ENCODE measurements at places on chromosomes 2 and 18.
A peak's percentile ranks its signal among the peaks of the same experiment; 100 is the strongest.

GRCh38 chr18:48624856-48625255 is 86.0 kb downstream of the CTIF start:
- no peak for DNase-seq

DNA sequence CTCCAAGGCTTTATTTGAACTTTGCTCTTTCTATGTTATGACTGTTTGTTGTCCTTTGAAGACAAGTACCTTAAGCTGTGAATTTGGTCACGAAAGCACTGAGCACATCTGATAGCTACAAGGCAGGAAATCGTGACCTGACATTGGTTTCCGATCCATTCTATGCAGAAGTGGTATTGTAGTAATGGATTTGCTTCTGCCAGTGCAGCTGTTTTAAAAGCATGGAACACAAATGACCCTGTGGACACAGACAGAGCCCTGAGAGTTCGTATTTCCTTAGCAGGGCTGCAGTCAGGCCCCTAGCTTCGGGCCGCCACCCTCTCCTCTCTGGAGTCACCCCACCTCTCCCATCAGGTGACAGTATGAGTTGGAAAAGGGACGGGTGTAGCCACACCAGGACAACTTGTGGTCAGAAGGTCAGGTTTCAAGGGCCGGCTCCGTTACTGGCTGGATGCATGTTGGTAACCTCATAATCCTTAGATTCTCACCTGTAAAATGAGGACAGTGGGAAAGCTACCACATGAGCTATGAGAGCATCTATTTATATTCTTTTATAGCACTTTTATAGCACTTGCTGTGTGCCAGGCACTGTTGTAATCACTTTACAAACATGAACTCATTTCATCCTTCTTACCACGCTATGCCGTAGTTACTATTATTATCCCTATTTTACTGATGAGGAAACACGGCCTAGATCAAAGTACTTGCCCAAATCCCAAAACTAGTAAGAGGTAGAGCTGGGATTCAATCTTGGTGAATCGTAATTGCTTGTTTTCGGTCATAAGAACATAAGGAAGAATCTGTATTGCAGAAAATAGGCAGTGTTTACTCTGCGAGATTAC is 70.2 kb downstream of the SPATS2L start:
- no peak for DNase-seq

GRCh38 chr2:120508567-120509041 is 162.7 kb downstream of the INHBB start:
- no peak for DNase-seq

GRCh38 chr2:175351512-175351911 is 170.0 kb upstream of the ATP5MC3 start:
- no peak for DNase-seq

DNA sequence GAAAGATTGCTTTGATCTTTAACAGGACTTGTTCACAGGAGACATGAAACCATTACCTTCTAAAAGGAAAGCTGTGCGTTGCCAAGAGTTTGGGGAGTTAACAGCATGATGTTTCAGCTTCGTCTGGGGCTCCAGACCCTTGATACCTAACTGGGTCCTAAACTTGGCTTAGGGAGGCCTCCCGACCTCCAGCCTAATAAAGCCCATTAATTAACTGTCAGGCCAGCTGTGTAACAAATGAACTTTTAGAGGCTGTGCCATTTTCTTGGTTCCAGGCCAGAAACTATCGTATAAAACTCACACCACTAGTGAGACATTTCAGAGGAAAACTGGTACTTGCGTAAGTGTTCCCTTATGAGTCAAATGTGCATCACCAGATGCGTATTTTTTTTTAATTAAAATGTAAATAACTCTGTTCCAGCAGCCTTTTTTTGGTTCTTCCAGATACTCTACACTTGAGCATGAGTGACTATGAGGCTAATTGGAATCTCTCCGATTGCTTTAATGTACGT is 236.5 kb downstream of the BCL2 start:
- DNase-seq = no peak

GRCh38 chr2:172038604-172039003 is 38.9 kb downstream of the METAP1D start:
- DNase-seq = no peak

- DNase-seq = peak; percentile 35
Observed at GRCh38 chr18:23689031-23689615, at the start of gene LAMA3. LAMA3 (plus strand) TSS chr18:23689453; CDS start chr18:23689684, 231 bp downstream.

DNA sequence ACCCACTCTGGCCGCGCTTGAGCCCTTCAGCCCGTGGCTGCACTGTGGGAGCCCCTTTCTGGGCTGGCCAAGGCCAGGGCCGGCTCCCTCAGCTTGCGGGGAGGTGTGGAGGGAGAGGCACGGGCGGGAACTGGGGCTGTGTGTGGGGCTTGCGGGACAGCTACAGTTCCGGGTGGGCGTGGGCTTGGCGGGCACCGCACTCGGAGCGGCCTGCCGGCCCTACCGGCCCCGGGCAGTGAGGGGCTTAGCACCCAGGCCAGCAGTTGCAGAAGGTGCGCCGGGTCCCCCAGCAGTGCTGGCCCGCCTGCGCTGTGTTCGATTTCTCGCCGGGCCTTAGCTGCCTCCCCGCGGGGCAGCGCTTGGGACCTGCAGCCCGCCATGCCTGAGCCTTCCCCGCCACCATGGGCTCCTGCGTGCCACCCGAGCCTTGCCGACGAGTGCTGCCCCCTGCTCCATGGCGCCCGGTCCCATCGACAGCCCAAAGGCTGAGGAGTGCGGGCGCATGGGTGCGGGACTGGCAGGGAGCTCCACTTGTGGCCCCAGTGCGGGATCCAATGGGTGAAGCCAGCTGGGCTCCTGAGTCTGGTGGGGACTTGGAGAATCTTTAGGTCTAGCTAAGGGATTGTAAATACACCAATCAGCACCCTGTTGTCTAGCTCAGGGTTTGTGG is 173.7 kb upstream of the FIGN start:
- DNase-seq = no peak

GRCh38 chr2:48467637-48468036 is 62.3 kb upstream of the STON1 start:
- no peak for DNase-seq

DNA sequence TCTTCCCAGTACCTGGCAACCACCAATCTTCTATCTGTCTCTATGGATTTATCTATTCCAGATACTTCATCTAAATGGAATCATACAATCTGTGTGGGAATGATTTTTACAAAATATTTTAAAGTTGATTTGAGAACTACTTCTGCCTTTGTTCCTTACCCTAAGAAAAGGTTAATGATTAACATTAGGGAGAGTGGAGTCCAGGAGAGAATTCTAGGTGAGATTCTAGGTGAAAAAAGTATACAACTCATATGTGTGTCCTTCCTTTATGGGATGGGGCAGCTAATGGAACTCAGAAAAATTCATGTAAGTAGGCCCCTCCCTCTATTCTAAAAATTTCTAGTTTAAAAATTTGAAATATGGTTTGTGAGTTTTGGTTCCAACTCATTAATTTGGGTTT is 35.9 kb upstream of the WDSUB1 start:
- no peak for DNase-seq

DNA sequence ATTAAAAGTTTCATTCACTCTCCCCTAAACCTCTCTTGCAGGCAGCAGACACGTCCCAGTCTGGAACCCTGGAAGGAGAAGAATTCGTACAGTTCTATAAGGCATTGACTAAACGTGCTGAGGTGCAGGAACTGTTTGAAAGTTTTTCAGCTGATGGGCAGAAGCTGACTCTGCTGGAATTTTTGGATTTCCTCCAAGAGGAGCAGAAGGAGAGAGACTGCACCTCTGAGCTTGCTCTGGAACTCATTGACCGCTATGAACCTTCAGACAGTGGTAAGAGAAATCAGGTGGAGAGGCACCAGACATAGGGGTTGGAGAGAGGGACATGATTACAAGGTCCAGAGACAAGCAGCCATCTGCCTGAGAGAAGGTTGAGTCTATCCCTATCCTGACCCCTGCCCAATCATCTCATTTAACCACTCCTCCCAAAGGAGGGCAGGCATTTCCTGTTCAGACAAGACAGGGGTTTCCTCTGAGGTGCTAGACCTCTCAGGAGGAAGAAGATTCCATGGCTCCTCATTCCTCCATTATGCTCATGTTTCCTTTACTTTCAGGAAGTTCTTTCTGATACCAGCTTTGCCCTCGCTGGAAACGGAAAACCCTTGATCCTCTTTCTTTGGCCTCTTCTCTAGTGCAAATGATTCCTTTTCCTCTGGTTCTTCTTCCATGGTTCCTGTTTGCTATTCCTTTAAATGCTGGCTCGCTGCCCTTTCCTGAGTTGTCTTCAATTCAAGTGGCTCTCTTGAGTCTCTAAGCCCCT is 15.1 kb downstream of the PLCD4 start:
- no peak for DNase-seq

GRCh38 chr2:88059979-88060906 is 4.7 kb upstream of the KRCC1 start:
- no peak for DNase-seq

DNA sequence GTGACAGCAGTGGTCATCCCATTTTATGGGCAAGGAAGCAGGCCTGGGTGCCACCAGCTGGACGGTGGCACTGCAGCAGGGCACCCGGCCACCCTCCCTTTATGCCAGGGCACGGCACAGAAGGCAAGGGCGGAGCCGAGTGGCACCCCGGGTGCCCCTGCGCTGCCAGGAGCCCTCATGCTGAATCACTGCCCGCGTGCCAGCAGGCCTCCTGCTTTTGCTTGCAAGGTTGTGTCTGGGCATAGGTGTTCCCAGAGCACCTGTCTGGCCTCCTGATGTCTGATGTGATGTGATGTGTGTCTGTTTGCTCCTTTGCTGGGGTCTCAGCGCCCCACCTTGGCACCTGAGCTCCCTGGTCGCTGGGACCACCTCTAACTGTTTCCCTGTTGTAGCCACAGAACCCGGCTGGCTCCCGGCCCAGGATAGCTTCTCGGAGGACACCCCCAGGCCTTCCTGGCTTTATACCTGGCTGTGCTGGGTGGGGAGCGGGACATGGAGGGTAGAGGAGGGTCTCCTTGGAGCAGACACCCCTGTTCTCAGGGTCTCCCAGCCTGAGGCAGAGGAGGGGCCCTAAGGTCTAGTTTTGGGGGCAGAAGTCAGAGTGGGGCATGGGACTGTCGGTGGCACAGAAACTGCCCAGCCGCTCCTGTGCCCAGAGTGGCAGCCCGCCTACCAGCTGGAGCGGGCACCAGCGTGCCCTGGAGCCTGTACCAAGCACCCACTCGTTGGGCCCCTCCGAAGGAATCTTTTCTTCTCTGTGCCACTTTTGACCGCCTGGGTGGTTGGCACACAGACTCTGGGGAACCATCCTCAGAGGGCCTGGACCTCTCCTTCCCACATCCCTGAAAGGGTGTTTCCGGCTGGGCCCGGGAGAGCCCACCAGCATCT is 3.6 kb downstream of the GPC1 start:
- DNase-seq = no peak

DNA sequence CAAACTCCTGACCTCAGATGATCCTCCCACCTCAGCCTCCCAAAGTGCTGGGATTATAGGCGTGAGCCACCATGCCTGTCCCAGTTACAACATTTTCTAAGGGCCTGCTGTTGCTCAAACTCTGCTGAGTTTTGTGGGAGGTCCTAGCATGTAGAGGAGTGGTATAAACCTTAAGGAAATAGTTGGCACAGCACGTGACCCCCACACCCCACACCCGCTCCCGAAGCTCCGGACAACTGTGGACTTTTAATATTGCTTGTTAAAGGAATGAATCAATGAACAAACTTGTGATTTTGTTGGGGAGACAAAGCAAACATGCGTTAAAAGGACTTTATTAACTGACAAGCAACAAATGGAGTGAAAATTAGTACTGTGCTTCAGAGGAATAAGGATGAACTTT is 137.8 kb upstream of the GATA6 start:
- DNase-seq = no peak

- no peak for DNase-seq
Observed at GRCh38 chr2:156087875-156088274, 244.6 kb downstream of the NR4A2 start.

GRCh38 chr2:96584017-96584416 is 47.5 kb downstream of the ARID5A start:
- DNase-seq = no peak

DNA sequence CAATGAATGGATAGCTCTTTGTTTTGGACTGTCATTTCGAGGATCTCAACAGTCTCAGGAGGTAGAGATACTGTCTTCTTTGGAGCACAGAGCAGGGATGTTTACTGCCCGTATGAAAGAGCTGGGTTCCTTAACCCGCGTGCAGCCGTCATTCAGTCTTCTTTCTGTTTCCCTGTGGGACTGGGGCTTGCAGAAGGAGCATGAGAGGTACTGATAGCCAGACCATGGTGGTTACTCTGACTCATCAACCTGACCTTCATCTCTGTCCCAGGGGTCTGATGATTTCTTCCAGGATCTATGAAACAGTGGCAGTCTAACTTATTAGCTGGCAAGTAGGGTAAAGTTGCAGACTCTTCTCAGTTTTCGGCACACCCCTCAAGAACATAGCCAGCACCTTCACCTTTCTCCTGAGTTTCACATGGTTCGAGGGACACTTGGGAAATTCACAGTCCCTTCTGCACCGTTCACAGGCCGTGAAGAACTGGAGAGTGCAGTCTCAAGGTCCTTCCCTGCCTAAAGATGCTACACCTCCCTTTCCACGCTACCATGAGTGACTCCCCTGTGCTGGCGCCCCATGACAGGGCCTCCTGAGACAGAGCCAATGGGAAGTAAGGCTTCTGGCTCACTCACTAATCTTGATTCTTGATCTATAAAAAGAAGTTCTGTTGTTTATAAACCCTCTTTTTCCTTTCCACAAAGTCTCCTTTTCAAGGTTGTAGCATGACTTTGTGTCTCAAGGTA is 226.2 kb downstream of the MC4R start:
- no peak for DNase-seq

DNA sequence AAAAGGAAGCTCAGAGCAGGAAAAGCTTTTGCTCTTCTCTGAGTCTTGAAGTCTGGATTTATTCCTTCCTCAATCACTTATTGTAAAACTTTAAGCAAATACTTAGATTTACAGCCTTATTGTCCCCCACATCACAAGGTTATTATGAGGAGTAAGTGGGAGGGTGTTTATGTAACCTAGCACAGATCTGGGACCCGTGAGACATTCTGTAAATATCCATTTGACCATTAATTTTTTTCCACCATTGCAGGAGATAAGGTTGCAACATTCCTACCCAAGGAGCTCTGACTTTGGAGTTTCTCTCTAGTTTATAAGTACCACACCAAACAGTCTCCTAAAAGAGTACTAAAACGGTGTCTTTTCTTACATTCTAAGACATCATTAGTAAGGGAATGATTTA is 52.1 kb upstream of the CTIF start:
- no peak for DNase-seq

DNA sequence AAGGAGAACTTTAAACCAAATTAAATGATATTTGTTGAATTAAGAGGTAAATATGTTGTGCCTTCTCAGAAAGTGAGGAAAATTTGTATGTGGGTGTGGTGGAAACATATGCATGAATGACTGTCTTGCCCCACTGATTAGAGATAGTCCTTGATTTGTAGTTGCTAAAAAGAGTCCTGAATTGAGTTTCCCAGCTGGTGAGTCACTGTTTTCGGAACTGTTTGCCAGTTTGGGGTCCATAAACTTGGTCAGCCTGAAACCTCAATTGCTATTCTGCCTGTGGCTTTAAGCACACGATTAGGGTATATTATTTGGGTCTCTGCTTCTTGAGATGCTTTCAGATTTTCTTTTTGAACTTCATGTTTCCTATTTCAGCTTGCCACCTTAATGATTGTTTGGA is 53.3 kb downstream of the PIKFYVE start:
- no peak for DNase-seq

- DNase-seq = no peak
Observed at GRCh38 chr2:167832868-167833287, 414.5 kb downstream of the STK39 start.
